ENCODE measurements at places on chromosomes 16 and 17. TPM values are rescaled to one million over a fixed set of nuclear protein-coding genes. Genes with fewer than 3 reads are reported as not detected.

RAB11FIP4 gene
- 1.4 TPM for total RNA-seq

NDRG4 gene
- 10.3 TPM for total RNA-seq

SLFN5 gene
- total RNA-seq, result 35.4 TPM

APOBR gene
- total RNA-seq, result 0.05 TPM

CD300E gene
- not detected for total RNA-seq
